ENCODE measurements at places on chromosomes 7 and 10.
A peak's percentile ranks its signal among the peaks of the same experiment; 100 is the strongest.

DNA sequence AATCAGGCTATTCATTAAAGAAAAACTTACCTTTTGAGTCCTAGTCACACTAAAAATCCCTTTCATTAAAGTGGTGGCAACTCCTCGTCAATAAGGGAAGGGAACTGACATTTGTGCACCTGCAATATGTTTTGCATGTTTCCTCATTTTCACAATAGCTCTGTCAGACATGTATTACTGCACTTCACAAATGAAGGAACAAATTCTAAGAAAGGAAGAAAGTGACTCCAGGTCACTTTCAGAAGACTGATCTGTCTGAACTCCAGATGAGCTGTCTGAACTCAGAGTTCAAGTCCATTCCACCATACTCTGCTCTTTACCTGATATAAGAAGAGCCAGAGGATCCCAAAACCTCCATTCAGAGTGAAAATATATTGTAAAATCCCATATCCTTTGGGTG, 50.3 kb upstream of the GSAP start:
- no peak for DNase-seq

GRCh38 chr10:22670788-22671187, 43.6 kb downstream of the PIP4K2A start:
- DNase-seq, result no peak

GRCh38 chr10:79176052-79176501, 107.3 kb downstream of the ZMIZ1 start:
- no peak for DNase-seq

- DNase-seq, result no peak
Measured at GRCh38 chr7:111521660-111522059, 40.6 kb downstream of the IMMP2L start.

- DNase-seq, result no peak
Measured at GRCh38 chr7:54888067-54888733, 129.2 kb upstream of the SEC61G start.

DNA sequence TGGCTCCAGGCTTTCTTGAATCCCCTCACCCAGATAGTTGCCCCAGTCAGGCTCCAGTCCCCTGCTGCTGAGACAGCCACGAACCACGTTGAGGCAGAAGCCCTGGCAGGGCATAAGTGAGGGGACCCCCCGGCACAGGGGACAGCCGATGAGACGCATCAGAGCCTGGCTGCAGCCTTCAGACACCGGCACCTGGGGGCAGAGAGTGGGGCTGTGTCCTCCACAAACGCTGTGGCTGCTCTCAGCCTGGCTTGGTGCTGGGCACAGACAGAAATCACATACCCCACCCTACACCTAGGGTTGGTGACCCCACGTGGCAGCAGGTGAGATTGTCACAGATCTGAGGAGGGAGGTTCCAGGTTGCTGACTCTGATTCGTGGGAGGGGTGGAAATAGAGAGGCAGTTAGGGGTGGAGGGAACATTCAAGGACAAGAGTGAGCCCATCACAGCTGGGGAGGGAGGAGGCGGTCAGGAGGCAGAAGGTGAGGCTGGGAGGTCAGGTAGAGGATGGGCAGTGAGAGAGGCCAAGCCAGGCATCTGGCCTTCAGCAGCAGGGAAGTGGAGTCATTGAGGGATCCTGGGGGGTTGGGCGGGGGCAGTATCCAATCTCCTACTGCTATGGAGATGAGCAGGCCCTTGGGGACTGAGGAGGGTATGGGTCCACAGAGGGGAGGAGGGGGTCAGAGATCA, 3.2 kb downstream of the GPC2 start:
- DNase-seq, result no peak

- no peak for DNase-seq
Measured at GRCh38 chr7:105028004-105028403, 14.0 kb downstream of the KMT2E start.

GRCh38 chr7:43465581-43466554, 117.0 kb upstream of the STK17A start:
- no peak for DNase-seq

DNA sequence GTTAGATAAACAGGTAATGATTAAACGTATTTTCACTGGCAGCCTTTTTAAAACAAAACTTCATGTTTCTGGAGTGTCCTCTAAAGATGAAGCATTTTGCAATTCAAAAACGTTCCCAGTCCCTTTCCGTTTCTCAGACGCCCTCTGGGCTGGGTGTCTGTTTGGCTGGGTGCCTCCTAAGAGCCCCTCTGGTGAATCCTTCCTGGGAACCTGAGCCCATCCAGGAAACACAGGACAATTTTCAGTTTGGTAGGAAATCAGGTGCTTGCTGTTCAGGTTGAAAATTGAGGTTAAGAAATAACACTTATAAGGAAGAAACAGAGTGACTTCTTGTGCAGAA, 76.7 kb downstream of the CHN2 start:
- DNase-seq, result no peak

- DNase-seq, result no peak
Measured at GRCh38 chr10:99612167-99612831, 7.9 kb downstream of the SLC25A28 start.

DNA sequence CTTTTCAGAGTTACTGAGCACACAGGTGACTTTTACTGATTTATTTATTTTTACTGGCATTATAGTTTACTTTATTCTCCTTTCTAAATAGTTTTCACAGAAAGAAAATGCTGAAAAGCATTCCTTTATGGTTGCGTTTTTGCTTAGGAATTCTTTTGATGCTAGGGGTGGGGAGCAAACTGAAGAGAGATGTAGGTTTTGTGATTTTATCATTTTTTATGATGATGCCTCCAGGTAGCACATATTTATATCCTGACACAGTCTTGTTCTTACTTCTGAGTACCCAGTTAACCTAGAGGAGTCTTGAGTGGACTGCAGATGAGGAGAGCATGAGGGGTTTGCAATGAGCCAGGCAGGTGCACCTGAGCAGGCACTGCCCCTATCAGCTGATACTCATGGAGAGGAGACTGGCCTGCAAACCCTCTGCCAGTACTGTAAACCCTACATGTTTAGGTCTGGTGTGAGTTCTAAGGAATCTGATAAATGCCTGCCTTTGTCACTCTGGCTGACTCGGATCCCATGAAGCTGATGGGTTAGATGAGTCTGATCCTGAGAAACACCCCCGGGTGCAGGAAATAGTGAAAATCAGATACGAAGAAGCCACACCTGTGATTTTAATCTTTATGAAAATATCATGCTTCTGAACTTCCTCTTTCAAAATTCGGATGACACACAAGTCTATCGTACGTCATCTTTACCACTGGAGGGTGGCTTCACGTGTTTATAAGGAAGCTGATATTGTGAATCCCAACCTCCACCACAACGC, 302.9 kb downstream of the WDR37 start:
- no peak for DNase-seq

GRCh38 chr10:102267748-102268147, 22.4 kb downstream of the GBF1 start:
- DNase-seq, result no peak

DNA sequence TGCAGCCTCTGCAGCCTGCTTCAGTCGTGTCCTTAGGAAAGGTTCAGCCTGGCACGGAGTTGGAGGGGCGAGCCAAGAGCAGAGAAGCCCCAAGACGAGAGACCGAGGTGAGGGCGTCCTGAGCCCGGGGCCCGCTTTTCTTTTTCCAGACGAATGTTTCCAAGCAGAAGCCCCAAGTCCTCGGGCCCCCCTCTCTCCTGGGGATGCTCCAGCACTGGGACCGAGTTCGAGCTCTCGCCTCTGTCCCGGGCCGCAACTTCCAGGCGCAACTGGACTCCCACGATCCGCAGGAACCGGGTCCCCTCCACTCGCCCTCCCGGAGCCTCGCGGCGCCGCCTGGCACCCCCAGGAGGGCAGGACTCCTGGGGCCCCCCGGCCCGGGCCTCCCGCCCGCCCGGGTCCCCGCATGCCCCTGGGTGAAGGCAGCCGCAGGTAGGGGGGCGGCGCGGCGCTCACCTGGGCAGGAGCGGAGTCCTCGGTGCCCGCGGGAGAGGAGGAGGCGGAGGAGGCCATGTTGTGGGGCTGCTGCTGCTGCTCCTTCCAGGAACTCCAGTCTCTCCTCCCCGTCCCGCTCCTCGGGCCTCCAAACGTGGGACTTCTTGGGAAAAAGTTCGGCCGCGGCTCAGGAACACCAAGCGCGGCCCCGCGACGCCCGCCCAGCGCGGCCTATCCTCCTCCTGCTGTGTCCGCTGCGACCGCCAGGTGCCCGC, 45.3 kb upstream of the CDK1 start:
- peak; percentile 28 for DNase-seq

DNA sequence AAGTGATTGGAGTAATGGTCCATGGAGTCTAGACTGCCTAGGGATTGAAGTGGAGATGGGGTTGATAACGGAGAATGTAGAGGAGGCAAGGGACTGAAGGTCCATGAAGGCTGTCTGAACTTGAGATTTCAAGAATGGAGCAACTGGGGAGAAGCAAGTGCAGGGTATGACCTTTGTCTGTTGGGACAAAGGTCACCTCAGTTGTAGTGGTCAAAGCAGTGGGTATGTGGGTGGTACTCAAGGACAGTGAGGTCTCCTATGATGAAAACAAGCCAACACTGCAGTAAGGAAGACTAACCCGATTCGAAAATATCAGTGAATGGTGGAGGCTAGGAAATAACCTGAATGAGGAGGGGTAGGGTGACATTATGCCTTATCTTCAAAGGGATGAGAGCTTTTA, 5.4 kb upstream of the DDX21 start:
- no peak for DNase-seq

DNA sequence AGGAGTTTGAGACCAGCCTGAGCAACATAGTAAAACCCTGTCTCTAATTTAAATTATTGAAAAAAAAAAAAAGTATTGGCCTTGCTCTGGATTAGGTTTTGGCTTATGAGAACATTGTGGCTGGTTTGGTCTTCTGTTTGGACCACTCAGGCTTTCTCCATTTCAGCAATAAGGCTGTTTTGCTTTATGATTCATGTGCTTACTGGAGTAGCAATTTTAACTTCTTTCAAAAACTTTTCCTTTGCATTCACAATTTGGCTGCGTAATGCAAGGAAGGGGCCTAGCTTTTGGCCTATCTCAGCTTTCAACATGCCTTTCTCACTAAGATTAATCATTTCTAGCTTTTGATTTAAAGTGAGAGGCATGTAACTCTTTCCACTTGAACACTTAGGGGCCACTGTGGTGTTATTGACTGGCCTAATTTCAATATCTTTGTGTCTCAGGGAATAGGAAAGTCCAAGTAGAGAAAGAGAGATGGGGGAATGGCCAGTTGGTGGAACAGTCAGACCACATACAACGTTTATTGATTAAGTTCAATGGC, 38.0 kb upstream of the SRPK2 start:
- DNase-seq, result no peak

Data from T-helper 2 cell (primary cell).